ENCODE measurements at places on chromosomes 3 and 15.

- no peak for DNase-seq
Observed at GRCh38 chr15:33724321-33725036, 243.8 kb upstream of the CHRM5 start.

- DNase-seq, result no peak
Observed at GRCh38 chr3:14614189-14614588, 37.4 kb upstream of the CCDC174 start.

GRCh38 chr3:53491276-53491675 lies 3.1 kb upstream of the CACNA1D start:
- no peak for DNase-seq

GRCh38 chr15:71811036-71811736 lies 832 bp downstream of the NR2E3 start:
- DNase-seq, result no peak

- no peak for DNase-seq
Observed at GRCh38 chr3:169128579-169128978, 534.9 kb downstream of the MECOM start.

DNA sequence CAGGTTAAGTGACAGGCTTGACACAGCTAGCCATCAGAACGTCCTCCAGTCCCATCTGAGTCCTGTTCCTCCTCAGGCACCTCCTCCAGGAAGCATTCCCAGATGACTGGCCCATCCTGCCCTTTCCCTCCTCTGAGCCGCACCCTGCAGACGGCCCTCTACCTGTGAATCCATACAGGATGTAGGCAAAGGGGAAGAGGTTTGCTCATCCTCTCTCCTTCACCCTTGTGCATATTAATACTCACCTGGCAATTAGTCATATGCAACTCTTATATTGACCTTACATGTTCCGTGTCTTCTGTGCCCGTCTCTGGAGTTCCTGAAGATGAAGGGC lies 61.9 kb downstream of the SMAD3 start:
- DNase-seq, result no peak

GRCh38 chr15:33768670-33769190 lies 199.6 kb upstream of the CHRM5 start:
- DNase-seq, result no peak

- no peak for DNase-seq
Observed at GRCh38 chr3:64856106-64856505, 168.3 kb upstream of the ADAMTS9 start.

DNA sequence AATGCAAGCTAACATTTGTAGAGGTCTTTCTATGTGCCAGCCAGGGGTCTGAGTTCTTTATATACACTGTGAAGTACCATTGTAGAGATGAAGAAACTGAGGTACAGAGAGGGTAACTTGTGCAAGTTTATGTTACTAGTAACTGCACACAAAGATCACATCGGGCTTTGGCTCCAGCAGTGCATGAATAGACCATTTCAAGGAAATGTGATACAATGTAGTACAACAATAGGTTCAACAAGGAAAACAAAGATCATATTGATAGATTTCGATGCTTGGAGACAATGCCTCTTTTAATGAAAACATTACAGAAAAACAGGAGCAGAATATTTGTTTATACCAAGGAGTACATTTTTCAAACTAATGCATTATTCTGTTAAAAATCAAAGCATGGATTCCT lies 115.3 kb downstream of the POLR2M start:
- DNase-seq, result no peak

- no peak for DNase-seq
Observed at GRCh38 chr3:112974178-112974517, 755 bp downstream of the CD200R1 start.

GRCh38 chr15:34334672-34335071 lies 2.9 kb downstream of the SLC12A6 start:
- no peak for DNase-seq

DNA sequence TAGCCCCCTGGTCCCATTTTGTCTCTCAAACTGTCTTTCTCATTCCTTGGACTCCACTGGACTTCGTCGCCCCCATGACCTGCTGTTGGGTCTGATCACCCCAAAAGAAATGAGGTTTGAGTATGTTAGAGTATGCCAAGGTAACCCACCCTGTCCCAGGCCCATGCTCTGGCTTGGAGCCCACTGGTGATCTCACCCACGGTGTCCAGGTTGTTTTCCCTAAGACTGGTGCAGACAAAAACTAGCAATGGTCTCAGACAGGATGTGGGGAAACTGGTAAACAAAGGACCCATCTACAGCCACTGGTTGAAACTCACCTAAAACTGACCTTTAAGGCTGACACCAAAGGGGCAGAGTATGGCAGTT lies 38.9 kb downstream of the EFCAB12 start:
- DNase-seq, result no peak

- no peak for DNase-seq
Observed at GRCh38 chr15:43762824-43763223, 13.9 kb downstream of the ELL3 start.

GRCh38 chr3:8538223-8538622 lies 36.6 kb downstream of the LMCD1 start:
- DNase-seq, result no peak

DNA sequence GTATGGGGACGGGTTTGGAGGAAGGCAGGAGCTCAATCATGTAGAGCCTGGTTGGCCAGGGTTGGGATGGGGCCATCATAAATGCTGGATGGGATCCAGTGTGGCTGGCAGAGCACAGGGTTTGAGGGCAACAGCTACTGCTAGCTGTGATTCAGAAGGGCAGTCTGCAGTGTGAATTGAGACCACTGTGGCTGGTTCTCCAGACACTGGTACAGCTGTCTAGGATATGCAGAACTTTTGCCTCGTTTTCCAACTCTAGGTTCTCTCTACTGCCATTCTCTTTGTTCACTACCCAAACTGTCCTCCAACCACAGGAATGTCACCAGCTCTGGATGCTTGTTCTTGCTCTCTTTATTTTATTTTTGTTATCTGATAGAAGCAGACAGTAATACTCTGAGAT lies 543.6 kb downstream of the AGBL1 start:
- DNase-seq, result no peak

DNA sequence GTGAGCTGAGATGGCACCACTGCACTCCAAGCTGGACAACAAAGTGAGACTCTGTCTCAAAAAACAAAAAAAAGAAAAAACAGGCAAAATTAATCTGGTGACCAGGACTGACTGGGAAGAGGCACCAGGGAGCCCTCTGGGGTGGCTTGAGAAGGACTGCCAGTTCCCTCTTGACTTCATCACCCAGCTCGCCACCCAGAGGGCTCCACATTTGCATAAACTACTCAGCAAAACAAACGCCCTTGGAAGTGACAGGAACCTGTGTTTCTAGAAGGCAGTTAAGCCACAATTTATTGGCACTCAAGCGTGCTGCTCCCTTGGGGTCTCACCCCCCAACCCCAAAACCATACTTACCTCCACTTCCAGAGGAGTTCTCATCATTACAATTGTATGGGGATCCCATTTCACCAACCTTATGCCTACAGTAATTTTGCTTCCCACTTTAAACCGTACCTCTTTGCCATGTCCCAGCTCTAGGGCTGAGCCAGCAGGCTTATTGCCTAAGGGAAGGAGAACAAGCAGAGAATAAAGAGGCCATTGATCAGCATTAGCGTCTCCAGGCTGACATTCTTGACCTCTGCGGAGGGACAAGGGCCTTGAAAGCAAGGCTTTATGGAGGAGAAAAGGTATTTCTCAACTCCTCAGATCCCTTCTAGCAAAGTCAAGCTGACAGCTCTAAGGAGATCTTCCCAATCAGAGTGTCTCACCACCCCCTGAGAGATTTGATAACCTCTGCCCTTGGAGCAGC lies 357.4 kb downstream of the SHQ1 start:
- DNase-seq, result no peak

- DNase-seq, result no peak
Observed at GRCh38 chr3:143445118-143445517, 325.5 kb downstream of the CHST2 start.

GRCh38 chr3:10766049-10766705 lies 49.9 kb upstream of the SLC6A11 start:
- no peak for DNase-seq

GRCh38 chr3:14505001-14505802 lies 34.9 kb downstream of the GRIP2 start:
- DNase-seq, result no peak
